ENCODE measurements at places on chromosomes 2 and 18.

- no peak for DNase-seq
These were observed 102.2 kb downstream of the VIT start for GRCh38 chr2:36798724-36799123.

GRCh38 chr2:232422051-232422450 lies 15.4 kb downstream of the ALPG start:
- no peak for DNase-seq

- no peak for DNase-seq
These were observed 89.4 kb downstream of the SCN3A start for GRCh38 chr2:165114346-165114939.

DNA sequence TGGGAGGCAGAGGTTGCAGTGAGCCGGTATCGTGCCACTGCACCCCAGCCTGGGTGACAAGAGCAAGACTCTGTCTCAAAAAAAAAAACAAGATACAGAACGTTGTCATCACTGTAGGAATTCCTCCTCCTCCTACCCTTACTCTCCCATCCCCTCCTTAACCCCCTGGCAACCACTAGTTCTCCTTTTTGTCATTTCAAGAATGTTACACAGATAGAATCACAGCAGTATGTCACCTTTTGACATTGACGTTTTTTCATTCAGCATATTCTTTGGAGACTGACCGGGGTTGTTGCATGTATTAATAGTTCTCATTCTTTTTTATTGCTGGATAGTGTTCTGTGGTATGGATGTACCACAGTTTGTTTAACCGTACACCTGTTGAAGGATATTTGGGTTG lies 32.4 kb downstream of the TTLL4 start:
- DNase-seq, result no peak

- DNase-seq, result no peak
These were observed 522.2 kb downstream of the PIK3C3 start for GRCh38 chr18:42477267-42477666.

DNA sequence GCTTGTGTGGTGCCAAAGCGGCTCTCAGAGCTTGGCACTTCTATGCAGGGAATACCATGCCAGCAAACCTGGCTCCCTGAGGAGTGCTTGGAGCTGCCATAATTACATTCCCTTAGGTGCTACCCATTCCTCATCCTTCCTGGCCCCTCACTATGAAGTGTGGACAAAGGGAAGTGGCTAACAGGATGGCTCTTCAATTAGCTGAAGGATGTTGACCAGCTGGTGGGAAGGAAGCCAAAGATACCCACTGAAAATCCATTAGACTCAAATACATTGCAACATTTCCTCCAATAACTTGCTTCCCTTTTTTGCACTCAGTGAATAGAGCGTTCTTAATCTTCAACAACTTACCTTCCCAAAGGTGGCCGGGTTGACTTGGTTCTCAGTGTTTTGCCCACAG lies 8.5 kb downstream of the RFX8 start:
- DNase-seq, result no peak

DNA sequence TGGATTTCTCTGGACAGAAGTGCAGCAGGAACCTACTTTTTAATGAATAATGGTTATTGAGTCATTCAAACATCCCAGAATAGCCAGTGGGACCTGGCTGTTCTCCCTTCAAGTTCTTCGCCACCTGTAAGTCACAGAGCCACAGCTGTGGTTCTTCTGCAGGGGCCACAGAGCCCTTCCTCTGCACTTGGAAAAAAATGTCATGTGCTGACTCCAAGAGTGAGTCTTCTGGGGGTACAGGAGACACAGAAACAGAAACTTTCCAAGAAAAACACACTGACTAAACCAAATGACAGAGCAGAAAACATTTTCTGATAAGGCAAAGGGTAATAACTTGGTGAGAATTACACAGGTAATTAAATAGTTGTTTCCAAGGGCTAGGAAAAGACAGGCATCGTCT lies 68.7 kb upstream of the FN1 start:
- DNase-seq, result no peak

All from CD4-positive, alpha-beta T cell treated with Interleukin-6 for 4 hours (primary cell).